ENCODE measurements at places on chromosomes 11 and 22.

- DNase-seq: peak; percentile 27
These were observed 469.8 kb upstream of the KIRREL3 start for GRCh38 chr11:127470306-127470884.

DNA sequence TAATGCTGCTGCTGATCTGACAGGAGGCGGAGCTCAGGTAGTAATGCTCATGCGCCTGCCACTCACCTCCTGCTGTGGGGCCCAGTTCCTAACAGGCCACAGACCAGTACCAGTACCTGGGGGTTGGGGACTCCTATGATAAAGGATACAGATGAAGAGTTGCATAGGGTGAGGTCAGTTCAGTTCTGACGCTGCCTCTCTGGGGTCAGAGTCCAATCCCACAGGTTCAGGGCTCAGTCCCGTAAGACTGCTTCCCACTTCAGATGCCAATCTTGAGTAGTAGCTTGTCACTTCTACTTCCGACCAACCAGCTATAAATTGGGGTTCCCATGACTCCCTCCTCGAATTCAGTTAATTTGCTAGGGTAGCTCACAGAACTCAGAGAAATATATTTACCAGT lies 8.6 kb downstream of the ASRGL1 start:
- no peak for DNase-seq

GRCh38 chr11:84316866-84317555 lies 1030.8 kb upstream of the CCDC90B start:
- DNase-seq: peak; percentile 11

DNA sequence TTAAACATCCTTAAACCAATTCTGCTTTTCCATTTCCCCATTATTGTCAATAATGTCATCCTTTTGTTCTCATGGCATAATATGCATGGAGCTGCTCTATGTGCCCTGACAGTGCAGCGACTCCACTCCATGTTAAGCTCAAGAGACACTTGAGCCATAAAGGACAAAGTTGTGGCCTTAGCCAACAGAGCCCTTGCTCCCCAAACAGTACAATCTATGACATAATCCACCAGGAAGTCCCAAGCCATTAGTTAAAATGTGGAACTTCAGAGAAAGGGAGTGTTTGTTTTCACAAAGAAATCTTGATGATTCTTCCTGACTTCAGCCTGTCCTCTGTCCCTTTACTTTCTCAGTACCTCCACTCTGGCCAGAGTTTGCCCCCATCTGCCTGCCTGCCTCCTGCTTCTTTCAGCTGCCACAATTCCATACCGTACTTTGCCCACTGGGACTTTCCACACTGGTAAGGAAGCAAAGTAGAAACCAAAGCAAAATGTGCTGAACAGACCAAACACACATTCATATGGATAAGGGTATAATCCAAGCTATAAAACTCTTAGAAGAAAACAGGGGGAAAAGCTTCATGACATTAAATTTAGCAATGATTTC lies 46.3 kb upstream of the ZC3H12C start:
- DNase-seq: no peak

- no peak for DNase-seq
These were observed 6.8 kb upstream of the CACNA1I start for GRCh38 chr22:39563571-39564428.

GRCh38 chr11:6269994-6270393 lies 10.4 kb downstream of the CCKBR start:
- DNase-seq: no peak

- DNase-seq: no peak
These were observed 26.8 kb upstream of the ME3 start for GRCh38 chr11:86699040-86699791.

- no peak for DNase-seq
These were observed 2.2 kb upstream of the PLAAT5 start for GRCh38 chr11:63493127-63493526.

DNA sequence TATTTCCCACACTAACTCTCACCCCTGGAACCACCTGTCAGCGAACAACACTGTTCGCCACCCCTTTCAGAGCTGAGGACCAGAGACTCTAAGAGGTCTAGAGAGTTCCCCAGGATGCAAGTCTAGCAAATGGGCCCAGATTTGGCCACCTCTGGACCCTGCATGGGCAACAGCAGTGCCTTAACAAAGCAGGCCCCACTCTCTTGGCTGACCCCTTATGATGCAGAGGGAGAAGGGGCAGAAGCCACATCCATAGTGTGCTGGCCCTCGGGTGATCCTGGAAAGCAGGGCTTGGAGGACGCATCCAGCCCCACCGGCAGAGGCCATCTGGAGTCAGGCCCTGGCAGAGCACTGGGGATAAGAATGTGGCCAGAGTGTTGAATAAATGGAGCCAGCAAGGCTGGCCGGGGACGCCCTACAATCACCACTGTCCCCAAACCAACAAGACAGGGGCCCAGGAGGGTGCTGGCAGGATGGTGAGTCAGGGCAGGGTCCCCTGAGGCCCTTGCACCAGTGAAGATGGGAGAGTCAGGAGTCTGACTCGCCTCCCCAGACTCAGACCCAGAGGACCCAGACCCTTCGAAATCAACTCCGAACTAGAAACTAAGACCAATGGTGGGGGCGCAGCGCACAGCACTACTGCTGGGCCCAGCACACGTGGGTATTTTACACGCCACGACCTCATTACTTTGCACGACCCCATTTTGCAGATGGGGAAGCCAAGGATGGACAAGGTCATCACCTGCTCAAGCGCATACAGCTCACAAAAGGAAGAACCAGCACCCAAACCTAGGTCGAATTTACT lies 6.5 kb downstream of the CSNK1E start:
- no peak for DNase-seq

DNA sequence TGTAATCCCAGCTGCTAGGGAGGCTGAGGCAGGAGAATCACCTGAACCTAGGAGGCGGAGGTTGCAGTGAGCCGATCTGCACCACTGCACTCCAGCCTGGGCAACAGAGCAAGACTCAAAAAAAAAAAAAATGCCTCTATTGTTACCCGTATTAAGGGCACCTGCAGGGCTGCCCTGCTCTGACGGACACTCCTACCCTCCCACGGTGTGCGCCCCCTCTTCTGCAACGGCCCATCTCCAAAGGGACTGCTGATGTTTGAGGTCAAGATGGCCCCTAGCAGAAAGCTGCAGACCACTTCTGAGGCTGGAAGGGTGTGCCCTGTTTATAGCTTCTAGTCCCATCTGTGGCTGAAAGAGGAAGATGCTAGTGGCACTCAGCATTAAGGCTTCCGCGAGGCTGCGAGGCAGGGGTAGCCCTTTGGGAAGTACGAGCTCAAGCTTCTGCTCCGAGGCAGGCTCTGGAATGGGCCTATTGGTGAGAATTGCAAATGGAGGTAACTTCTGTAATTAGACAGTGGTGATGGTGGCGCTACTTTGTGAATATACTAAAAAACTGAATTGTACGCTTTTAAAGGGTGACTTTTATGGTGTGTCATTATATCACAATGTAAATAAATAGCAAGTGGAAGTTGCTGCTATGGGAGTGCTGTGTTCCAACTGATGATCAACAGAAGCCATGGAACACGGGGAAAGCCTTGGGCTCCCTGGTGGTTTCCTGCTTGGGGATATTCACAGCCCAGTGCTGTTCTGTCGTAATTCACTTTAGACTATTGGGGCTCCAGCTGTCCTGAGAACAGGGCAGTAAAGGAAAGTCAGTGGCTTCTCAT lies 24.3 kb downstream of the ARFGAP2 start:
- DNase-seq: no peak

- DNase-seq: no peak
These were observed 61.7 kb downstream of the DDI1 start for GRCh38 chr11:104098132-104098531.

DNA sequence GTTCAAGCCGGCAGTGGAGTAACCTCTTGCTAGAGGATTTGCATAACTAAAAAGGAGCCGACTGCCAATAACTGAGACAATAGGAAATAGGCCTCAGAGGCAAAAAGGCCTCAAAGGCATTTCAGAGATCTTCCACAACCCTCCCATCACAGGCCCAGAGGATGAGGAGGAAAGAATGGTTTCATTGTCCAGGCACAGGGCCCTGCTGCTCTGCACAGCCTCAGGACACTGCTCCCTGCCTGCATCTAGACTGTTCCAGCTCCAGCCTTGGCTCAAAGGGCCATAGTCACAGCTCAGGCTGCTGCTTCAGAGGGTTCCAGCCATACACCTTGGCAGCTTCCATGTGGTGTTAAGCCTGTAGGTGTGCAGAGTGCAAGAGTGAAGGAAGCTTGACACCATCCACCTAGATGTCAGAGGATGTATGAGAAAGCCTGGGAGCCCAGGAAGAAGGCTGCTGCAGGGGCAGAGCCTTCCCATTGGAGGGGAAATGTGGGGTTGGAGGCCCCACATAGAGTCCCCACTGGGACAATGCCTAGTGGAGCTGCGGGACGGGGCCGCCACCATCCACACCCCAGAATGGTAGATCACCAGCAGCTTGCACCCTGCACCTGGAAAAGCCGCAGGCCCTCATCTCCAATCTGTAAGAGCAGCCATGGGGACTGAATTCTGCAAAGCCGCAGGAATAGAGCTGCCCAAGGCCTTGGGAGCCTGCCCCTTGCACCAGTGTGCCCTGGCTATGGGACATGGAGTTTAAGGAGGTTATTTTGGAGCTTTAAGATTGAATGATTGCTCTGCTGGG lies 8.2 kb upstream of the LRP5 start:
- no peak for DNase-seq
